ENCODE measurements at places on chromosomes 2 and 18.

DNA sequence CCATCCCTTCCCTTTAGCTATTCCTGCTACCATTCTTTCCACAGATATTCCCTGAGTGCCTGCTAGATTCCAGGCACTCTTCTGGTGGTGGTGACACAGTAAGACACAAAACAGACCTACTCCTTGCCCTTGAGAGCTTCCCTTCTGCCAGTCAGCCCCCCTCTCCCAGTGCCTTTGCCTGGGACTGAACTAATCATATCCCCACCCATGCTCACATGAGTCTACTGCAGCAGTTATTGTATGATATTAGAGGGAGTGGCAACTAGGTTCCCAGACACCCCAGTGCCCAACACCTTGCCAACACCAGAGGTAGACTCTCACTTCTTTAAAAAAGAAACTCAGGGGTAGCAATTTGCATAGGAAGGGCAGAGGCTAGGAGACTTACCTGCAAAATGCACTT, 7.2 kb upstream of the LBH start:
- no peak for DNase-seq

GRCh38 chr2:62586981-62587380, 81.0 kb upstream of the TMEM17 start:
- DNase-seq, result no peak

DNA sequence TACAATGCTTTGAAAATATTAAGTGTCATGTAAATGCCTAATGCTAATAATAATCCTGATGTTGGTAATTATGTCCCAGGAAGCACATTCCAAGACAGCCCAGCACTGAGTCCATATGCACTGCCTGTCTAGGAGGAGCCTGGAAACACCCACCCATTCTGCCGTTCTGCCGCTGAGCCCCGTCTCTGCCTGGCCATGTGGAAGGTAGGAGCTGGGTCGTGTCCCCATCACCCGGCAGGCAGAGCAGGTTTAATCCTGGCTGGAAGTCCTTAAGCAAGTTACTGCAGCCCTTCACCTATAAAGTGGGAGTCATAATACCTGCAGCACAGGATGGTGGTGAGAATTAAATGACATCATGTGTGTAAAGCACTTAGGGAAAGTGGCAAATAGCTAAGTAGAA, 13.1 kb upstream of the EN1 start:
- DNase-seq, result no peak

DNA sequence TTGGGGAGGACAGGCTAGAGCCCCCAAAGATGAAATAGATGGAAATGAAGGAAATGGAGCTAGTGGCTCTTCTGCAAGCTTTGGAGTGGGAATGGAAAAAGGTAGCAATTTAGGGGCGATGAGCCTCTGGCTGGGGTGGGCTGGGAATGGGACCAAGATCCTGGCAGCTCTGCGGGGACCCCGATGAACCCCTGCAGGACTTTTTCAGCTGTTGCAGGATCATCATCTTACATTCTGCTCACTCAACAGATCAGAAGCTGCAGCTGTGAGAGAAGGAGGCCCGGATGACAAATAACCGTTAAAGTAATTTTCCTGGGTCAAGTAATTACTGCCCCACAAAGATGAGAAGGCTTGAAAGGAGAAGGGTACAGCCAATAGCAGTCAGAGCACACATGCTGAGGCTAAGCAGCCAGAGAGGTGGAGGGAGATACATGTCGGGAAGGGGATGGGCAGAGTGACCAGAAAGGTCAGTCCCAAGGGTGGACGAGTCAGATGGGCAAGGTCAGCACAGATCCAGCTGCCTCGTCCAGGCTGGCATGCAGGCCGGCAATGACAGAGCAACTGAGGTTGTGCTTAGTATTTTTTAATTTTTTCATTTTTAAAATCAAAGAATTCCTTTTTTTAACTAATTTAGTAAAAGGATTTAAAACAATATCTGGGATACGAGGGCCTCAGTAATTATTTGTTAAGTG, 245.0 kb upstream of the RAB6C start:
- no peak for DNase-seq

GRCh38 chr2:178522950-178523595, 42.8 kb downstream of the PLEKHA3 start:
- peak; percentile 83 for DNase-seq

- no peak for DNase-seq
Measured at GRCh38 chr2:46286715-46287114, 10.5 kb upstream of the EPAS1 start.

- DNase-seq, result no peak
Measured at GRCh38 chr2:70094171-70094977, 7.1 kb downstream of the PCBP1 start.

DNA sequence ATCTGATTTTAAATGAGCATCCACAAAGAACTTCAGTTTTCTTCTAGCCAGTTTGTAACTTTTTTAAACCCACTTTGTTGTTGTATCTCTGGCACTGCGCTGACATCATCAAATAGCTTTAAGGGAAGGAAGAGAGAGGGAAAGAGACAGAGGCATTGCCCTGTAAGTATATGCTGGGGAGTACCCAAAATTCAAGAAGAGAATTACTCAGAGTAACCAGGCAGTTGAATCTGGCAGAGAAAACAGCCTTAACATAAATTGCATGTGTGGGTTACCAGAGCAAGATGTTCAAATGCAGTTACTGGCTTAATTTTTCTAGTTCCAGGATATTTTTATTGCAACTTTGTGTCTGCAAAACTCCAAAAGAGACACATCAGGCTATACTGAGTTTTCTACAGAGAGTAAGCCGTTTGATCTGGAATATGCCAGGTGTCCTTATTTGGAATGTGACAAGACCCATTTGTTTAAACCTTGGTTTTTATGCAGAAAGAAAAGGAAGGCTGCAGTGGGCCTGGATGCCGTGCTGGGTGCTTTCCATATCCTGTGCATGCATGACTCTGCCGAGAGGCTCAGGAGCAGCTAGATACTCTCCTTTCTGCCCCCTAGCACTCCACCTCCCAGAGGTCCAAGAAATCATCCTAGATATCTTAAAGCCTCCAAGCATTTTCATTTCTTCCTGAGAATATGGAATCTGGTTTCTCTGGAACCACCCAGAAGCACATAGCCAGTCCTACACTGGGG, 93.7 kb downstream of the MAPRE2 start:
- DNase-seq, result no peak
